Activated CD4-positive, alpha-beta T cell treated with anti-CD3 and anti-CD28 coated beads, Interleukin-2, amount 50 U/mL, for 4 hours (primary cell): ENCODE measurements at places on chromosomes 4 and X.

- DNase-seq = no peak
Observed at GRCh38 chrX:136870064-136870463, 10.5 kb downstream of the RBMX start.

GRCh38 chr4:174119051-174119450 lies 164.4 kb downstream of the FBXO8 start:
- no peak for DNase-seq

- no peak for DNase-seq
Observed at GRCh38 chr4:6788123-6788522, 5.6 kb downstream of the KIAA0232 start.

DNA sequence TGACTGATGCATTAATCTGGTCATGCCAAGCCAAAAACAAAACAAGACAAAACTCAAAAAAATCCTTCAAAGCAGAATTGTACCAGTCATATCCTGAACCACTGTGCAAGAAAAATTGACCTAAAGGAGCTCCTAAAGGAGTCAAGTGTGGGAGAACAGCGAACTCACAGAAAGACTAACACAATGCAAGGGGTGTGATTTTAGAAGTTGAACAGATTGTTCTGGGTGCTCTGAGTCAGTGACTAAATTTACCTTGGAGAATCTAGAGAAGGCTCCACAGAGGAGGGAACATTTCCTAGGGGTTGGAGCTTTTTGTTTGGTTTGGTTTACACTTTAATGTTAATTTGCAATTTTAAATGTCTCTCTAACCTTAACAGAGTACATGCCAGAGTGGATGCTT lies 48.9 kb upstream of the PHF8 start:
- no peak for DNase-seq

DNA sequence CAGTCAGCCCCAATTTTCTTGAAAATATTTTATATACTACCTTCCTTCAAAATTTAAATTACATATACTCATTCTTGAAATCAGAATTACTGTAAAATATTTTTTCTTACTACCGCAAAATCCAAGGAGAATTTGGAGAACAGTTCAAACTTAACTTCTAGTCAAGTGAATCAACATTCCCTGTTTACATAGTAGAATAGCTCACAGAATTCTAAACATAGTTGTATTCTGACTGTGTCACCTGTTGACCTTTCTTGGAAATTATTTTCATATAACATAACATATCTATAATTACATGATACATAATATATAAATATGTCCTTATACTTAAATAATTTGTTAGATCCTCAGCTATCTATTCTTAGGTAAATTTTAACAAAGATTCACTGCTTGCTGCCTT lies 31.0 kb upstream of the FGF5 start:
- DNase-seq = no peak

GRCh38 chrX:10048076-10048475 lies 80.9 kb downstream of the CLDN34 start:
- no peak for DNase-seq

DNA sequence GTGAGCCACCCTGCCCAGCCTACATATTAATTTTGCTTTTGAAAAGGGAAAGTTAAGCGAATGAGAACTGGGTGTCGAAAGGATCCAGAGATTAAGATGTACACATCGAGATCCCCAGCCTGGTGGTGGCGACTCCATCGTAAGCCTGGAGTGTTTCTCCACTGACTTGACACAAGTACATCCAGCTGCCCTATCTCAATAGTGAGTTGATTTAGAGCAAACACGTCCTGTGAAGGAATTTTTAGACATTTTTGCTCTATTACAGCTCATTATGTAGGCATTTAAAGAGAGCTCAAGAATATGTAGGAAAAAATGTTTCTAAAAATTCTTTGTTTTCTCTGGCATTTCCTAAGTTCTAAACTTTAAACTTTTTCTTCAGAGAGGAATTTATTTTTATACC lies 11.7 kb upstream of the CLDN34 start:
- DNase-seq = no peak

DNA sequence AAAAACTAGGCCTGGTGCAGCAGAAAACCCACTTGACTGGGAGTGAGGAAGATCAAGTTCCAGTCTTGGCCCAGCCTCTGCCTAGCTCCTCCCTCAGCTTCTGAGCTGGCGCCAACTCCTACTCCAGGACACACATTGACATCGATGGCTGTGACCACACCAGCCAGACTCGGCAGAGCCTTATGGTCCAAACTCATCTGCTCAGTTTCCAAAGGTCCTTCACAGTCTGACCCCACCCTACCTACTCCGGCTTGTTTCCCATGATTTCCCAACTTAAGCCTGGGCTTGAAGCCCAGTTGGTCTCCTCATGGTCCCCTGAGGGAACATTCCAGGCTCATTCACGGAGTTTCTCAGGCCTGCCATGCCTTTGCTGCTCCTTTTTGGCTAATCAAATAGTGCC lies 10.1 kb downstream of the ELF4 start:
- no peak for DNase-seq

- no peak for DNase-seq
Observed at GRCh38 chrX:54748626-54749025, 49.4 kb downstream of the ITIH6 start.

DNA sequence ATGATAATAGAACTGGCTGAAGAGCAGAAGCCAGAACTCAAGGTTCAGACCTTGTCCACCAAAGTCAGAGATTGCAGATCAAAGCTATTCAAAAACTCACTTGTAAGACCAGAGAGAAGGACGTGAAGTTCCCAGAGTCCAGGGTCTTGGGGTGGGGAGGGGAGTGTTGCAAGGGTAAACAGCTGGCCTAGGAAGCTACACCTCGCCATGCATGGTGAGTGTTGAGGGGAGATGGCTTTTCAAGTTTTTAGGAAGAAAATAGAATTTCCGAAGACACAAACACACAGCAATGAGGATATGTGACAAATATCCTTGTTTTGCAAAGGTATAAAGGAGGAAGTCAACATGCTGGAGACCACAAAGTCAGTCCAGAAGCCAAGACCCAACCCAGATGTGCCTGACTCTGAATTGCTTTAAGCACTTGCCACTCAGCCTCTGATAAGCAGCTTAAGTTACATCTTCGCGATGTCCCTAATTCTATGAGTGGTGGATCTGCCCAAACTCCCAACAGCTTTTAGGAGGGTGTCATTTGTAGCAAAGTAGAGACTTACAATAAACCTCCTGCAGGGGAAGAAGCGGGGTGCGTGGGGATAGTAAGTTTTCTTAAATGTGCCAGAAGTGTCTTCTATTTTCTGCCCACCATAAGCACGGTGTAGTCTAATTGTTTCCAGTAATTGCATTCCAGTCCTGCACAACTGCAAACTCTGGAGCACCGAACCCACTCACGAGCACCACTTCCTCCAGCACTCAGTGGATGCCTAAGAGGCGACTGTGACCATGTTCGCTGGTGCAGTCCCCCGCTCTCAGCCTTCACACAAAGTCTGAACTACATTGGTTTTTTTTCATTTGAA lies 26.5 kb downstream of the HAND2 start:
- DNase-seq = no peak

DNA sequence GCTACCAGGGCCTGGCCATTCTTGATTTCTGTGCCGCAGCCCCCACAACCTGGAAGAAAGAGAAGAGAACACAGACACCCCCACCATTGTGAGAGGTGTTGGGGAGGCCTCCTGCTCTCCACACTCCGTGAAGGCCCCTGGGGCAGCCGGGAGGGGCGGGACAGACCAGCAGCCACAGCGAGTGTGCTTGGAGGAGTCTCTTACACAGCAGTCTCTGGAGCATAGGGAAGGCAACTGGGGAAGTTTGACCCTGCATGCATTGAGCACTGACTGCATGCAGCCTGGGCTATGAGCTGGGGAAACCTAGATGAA lies 77.9 kb downstream of the ABLIM2 start:
- no peak for DNase-seq

DNA sequence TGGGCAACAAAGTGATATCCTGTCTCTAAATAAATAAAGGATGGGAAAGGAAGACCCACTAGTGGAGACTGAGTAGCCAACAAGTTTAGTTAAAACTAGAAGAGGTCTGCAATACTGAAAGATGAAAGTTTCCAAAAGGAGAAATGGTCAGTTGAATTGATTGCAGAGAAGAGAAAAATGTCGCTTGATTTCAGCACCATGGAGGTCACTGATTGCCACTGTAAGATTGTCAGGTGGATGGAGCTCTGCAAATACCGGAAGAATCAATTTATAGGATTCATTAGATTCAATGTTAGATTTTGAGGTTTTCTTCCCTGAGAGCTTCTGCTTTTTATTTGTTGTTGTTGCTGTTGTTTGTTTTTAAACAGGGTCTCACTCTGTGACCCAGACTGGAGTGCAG lies 5.4 kb upstream of the FNIP2 start:
- DNase-seq = no peak

DNA sequence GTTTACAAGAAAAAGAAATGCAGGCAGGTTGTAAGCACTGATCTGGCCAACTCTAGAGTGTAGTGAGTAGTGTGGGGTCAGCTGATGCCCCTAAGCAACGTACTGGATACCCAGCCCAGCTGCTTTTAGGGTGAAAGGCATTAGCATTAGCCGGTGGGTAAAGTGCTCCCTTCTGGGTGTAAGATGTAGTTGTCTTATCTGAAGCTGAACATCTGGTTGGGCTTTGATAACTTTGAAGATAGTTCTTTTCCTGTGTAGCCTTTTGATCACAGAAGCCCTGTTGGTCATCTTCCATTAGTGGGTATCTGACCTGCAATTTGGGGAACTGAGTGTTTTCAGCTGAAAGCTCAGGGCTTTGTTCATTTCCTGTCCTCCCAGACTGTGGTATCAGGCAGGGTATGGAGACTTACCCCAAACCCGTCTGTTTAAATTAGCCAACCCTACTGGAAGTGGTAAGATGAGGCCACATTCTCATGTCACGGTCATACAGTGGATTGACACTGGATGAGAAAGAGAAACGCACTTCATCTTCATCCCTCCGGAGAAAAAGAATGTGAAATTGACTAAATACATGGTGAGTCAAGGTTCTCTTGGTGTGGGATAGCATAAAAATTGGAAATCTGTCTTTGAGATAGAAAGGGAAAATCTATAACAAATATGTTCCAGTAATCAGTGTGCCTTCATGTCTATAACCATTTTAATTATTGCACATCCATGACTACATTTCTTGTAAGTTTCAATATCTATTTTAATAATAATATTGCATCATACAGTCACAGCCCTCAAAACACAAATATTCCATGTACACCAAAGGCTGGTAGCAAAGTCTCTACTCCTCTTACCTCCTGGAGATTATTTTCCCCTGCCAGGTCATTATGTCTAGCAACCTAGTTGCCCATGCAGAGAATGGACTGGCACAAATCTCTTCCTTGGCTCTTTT lies 8.7 kb downstream of the RHOH start:
- DNase-seq = no peak

GRCh38 chr4:21470535-21470934 lies 478.0 kb downstream of the KCNIP4 start:
- no peak for DNase-seq

GRCh38 chr4:7357323-7357722 lies 77.4 kb downstream of the PSAPL1 start:
- no peak for DNase-seq

DNA sequence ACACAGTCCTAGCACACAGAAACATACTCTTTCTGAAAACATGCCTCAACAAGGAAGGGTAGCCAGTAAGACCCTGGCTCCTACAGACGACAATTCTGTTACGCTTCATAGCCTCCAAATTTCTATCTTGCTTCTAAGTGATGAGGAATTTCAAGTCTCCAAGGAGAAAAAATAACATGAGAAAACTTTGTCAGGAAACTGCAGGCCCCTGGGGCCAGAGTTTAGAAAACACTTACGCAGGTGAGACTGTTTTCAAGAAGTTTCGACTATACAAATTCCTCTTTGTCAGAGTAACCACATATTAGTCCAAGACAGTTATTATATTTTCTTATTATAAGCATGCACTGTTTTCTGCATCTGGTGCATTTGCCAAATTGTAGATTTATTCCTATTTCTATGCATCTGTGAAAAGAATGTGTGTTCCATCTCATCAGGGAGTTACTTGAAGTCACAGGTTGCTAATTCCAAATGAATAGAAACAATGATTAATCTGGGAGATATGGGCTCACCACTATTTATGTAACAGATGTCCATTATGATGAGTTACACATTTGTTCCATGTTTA lies 30.3 kb upstream of the HCCS start:
- no peak for DNase-seq

DNA sequence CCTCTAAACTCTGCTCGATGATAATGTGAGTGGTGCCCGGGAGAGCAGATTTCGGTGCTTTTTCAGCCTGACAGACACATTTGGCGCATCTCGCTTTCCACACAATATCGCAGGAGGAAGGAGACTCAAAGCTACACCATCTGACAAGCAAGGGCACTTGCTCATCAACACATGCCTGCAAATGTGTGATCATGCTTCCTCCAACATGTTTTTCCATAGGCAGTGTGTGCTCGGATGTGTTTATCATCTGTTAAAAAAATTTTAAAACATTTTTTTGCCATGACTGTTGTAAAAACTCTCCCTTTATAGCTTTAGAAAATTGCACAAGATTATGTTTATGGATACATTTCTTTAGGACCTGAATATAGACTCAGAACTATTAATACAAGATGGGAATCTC lies 170.3 kb upstream of the PUDP start:
- no peak for DNase-seq

DNA sequence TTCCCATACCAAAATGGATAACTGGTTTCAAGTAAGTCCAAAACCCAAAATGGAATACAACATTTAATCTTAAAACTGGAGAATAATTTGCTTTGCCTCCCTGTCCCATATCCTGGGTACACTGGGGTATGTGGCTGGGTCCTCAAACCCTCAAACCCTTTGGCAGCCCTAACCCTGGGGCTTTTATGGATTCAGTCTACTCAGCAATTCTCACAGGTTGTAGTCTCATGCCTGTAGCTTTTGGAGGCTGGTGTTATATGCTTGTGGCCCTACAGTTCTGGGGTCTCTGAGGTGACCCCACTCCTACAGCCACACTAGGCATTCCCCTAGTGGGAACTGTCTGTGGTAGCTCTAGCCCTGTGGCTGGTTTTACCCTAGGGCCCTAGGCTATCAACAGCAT lies 110.5 kb upstream of the NRK start:
- DNase-seq = no peak

- DNase-seq = no peak
Observed at GRCh38 chrX:111831343-111831742, 44.6 kb upstream of the TRPC5OS start.

- DNase-seq = no peak
Observed at GRCh38 chr4:152464030-152464823, 71.7 kb downstream of the FBXW7 start.

DNA sequence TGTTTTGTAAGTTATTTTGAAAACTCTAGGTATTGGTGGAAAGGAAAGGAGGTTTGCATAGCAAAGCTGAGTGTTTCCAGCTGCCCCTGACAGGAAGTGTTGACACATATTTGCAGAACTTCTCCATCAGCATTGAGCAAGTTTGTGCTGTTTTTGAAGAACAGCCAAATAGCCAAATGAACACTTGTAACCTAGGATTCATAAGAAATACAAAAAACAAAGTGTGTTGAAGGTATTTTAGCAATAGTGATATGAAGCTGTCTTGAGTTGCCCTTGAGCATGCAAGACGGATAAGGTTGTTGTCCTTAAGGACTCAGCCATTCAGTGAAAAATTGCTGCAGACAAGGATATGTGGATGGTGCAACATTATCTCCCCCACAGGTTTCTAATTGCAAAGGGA lies 68.3 kb upstream of the PGM2 start:
- DNase-seq = no peak
